ENCODE measurements at places on chromosomes 13 and 19. TPM values are rescaled to one million over a fixed set of nuclear protein-coding genes. Genes with fewer than 3 reads are reported as not detected.

GRCh38 chr13:28237944-28238343, 99.6 kb downstream of the PAN3 start:
- no peak for DNase-seq

TMEM145 gene
- total RNA-seq = not detected

- DNase-seq = peak; percentile 90
These were observed 7.9 kb upstream of the CDC16 start for GRCh38 chr13:114226699-114227323.

GRCh38 chr19:16085115-16085514, 8.8 kb downstream of the TPM4 start:
- no peak for DNase-seq

DNA sequence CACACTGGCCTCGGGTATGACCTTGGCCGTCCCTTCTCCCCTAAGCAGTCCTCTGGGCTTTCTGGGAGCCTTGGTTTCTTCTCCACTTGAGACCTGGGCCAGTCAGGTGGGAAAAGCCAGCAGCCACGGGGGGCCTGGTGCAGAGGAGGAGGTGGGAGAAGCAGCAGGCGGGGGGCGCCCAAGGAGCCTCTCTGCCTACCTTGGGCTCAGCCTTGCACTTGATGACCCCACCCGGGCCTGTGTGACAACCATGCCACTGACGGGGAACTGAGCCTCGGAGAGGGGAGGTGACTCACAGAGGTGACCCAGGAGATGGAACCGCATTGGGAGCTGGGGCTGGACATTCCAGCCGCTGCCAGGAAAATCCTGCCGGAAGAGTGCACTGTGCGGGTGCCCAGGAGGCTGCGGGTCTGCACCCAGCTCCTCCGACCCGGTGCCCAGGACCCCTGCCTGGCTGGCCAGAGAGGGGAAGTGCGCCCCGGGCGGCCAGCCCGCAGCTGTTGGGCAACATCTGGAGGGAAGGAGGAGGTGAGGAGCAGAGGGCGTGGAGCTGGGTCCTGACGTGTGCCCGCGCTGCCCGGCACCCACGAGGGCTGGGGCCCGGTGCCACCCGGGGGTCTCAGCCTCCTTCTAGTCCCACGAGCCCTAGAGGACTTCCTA, 23.4 kb upstream of the SLC7A10 start:
- DNase-seq = peak; percentile 82

DNA sequence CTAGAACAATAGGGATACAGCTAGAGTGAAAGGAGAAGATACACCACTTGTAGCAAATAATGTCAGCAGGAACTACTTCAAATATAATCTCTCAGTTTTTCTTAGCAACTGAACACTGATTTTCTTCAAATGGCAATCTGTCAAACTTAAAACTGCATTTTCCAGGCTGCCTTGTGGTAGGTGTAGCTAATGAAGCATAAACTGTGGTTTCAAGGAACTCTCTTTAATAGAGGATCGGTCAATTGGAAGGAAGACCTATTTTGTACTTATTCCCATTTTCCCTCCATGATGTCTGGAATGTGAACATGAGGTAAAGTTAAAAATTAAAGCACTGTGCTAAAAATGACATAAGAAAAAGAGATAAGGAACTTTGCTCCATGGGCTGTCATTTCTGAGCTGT, 1261.9 kb downstream of the PCDH17 start:
- no peak for DNase-seq

DNA sequence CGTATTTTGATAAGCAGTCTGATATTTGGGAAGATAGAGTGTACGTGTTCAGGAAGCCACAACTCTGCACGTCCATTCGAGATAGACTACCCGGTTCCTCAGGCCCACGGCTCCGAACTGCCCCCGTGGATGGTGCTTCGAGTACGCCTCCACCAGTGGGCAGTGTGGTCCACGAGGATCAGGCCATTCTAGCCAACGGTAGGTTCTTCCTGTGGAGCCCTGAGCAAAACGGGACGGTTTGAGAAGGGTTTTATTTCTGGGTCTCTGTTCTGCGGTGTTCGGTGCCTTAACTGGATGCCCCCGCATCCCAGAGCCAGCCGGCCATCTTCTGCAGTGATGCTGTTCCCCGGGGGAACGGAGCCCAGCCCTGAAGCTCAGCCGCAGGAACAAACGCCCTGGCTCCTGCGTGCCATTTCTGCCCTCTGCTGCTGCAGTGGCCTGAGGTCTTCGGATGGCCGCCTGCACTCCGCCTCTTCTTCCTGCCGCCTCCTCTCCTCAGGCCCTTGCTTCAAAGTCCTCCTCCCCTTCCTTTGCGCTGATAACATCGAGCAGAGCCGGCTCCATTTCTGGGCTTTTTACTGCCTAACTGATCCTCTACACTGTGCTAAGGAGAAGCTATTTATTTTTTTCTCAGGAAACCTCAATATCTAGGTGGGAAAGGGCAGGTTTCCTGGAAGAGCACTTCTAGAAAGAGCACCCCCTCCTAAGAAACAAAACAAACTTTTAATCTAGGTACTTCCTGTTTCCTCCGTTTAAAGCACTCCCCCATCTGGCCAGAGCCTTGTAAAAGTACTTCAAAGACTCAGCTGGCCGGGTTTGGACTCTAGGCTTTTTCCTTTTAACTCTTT, 36.2 kb upstream of the SLC46A3 start:
- no peak for DNase-seq

ANGPTL8 gene
- total RNA-seq = 202 TPM

- no peak for DNase-seq
These were observed 165.8 kb upstream of the EDNRB start for GRCh38 chr13:78084401-78084800.

ZIM2 gene
- not detected for total RNA-seq

- no peak for DNase-seq
These were observed 19.9 kb downstream of the TINCR start for GRCh38 chr19:5547881-5548280.

GRCh38 chr13:94550062-94550738, 45.8 kb downstream of the TGDS start:
- DNase-seq = no peak

GRCh38 chr13:98775844-98776598, 23.5 kb upstream of the SLC15A1 start:
- no peak for DNase-seq

DNA sequence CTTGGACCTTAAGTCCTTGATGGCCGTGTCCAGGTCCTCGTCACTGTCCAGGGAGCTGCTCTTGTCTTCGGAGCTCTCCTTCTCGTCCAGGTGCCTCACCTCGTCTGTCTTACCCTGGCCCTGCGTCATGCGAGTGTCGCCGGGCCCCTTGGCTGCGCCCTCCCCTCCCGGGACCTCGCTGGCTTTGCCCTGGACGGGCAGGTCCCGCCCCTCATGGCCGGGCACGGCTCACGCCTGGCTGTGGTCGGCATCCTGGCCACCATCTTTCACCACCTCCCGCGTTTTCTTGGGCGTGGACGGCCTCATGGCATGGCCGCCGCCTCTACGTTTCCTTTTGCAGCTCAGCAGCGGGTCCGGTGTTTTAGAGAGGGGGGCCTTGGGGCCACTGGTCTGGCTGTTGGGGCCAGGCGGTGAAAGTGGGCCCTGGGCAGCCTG, 14.8 kb downstream of the RB1 start:
- no peak for DNase-seq

GRCh38 chr13:96992633-96993032, 1.6 kb downstream of the OXGR1 start:
- DNase-seq = no peak

LRRC63 gene
- total RNA-seq = 0.20 TPM

- no peak for DNase-seq
These were observed 1.3 kb downstream of the SHISA7 start for GRCh38 chr19:55441692-55442321.

DNA sequence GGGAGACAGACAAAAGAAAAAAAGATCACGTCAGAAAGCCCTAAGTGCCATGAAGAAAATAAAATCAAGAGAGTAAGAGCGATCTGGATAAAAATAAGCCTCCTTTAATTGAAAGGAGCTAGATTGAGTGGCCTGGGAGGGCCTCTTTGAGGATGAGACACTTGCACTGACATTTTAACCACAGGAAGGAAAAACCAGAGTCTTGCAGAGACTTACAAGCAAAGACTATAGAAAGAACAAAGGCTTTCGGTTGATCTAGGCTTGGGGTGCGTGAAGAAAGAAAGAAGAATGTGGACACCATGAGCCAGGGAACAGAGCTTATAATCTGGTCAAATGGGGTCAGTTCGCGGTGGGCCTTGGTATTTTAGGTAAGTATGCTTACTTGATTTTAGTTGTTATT, 342.7 kb downstream of the COG6 start:
- DNase-seq = no peak

C19orf85 gene
- total RNA-seq = not detected

- peak; percentile 85 for DNase-seq
These were observed 935 bp downstream of the LRP3 start for GRCh38 chr19:33194886-33195644.

DNA sequence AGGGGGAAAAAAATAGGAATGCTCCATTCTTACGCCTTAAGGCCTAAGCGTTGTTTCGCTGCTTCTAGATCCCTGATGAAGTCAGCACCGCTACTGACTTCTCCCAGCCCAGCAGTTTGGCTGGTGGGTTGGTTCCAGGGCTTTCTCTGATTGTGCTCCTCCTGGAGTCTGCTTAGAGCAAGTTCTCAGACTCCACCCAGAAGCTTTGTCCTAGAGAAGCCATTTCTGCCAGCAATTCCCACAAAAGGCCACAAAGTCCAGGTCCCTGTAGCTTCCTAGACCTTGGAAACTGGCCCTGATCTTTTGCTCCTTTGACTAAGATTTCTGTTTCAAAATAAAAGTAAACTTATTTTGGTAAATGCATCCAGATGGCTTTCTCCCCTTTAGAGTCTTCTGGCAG, 65.4 kb downstream of the KCTD12 start:
- DNase-seq = no peak

GRCh38 chr13:108267347-108267746, 2.2 kb upstream of the TNFSF13B start:
- DNase-seq = no peak

- no peak for DNase-seq
These were observed 104.3 kb upstream of the PCDH17 start for GRCh38 chr13:57527114-57527735.

GRCh38 chr19:48568345-48568886, 16.4 kb downstream of the SULT2B1 start:
- DNase-seq = no peak

DNA sequence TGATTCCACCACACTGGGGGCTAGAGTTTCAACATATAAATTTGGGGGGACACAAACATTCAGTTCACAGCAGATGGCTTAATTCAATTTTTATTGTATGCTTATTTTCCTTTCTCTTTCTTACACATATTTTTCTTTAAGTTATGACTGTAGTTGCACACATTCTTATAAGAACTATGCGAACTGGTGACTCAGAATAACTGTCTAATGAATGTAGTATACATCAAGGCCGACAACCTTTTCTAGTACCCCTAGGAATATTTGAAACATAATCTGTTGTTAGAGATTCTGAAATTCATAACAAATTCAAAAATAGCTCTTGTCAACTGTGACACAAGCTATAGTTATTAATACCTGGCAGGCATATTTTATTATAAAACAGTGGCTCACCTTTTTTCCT, 695.6 kb downstream of the PCDH9 start:
- no peak for DNase-seq

DNA sequence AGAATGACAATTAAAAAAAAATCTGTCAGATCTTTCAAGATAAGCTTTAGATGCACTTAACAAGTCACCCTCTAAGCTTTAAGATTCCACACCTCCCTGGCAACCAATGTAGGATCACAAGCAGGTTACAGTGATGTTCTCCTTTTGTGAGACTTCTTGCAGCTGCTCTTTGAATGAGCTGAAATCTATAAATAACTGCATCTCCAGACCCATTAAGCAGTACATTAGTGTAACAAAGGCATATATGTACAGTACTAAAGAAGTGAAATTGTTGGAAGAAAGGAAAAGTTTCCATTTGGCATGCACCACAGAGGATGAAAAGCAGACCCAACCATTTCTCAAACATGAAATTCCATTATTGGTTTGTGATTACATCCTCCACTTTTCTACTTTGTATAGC, 364.7 kb downstream of the ENOX1 start:
- DNase-seq = no peak

GRCh38 chr13:23510979-23511735, 59.1 kb upstream of the TNFRSF19 start:
- DNase-seq = no peak

DNA sequence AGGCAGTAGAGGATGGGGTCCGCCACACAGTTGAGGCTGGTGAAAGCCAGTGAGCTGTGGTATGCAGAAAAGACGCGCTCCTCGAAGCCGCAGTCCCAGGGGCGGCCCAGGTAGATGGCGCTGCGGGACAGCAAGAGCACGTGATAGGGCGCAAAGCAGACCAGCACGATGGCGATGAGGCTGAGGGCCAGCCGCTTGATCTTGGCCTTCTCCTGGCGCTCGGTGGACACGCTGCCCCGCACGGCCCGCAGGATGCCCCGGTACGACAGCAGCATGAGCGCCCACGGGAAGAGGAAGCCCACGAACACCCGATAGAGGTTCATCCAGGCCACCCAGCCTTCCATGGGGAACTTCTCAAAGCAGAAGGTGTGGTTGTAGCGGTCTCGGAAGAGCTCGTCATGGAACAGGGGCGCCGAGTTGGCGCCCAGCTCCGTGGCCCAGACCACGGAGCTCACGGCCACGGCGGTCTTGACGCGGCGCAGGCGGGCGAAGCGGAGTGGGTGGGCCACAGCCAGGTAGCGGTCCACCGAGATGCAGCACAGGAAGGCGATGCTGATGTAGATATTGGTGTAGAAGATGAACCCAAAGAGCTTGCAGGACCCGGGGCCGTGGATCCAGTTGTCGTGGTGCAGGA, 6.5 kb upstream of the OPA3 start:
- DNase-seq = no peak

DNA sequence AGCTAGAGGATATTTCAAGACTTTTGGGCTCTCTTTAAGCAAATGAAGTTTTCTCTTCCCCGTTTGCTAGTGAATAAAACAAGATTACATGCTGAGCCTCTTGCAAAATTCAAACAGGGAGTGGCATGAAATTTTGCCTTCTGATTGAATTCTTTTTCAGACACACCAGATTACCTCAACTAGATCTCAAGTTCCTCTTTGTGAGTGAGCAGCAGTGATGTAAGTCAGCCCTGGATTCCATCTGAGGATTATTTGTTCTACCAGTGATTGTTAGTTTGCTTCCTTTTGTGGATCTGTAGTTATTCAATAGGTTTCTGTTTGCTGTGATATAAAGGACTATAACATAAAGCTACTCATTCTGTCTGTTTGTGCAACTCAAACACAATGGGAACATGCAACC, 407.7 kb downstream of the LMO7 start:
- no peak for DNase-seq
